ENCODE measurements at places on chromosomes 12 and 14.

GRCh38 chr12:7460375-7461259 is 16.7 kb upstream of the CD163L1 start:
- no peak for DNase-seq

DNA sequence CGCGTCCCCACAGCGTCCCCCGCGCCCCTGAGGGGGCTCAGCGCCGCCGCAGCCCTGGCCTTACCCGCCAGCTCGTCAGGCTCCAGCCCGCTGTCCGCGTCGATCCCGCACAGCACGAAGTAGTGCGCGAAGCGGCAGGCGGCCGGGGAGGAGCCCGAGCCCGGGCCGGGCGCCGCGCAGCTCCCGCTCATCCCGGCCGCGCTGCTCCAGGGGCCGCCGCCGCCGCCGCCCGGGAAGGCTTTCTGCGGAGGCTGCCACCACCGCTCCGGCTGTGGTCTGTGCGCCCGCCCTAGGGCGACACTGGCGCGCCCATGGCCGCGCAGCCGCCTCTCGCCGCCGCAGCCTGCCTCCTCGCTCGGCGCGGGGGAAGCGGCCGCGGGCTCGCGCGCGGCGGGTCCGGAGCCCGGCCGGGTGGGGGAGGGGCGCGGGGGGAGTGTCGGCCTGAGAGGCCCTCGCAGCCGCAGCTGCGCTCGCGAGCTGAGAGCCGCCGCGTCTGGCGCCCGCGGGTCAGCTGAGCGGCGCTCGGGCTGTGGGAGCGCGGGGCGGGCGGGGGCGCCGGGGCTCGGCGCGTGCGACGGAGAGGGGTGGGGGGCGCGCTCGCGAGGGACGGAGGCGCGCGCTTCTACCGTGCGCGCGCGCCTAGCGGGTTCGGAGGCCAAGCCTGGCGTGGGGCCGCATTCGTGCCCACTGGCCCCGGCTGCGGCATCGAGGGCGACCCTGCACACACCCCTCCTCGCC is at the start of gene DENND5B:
TSS of gene DENND5B (minus strand) at position 495 of the 738 bp plus-strand sequence. CDS start at position 191, 304 bp downstream.
- peak; percentile 42 for DNase-seq

GRCh38 chr14:91851563-91851962 is 15.8 kb downstream of the TC2N start:
- DNase-seq = no peak

- DNase-seq = no peak
Measured at GRCh38 chr14:39682582-39682981, 250.3 kb upstream of the FBXO33 start.

- DNase-seq = no peak
Measured at GRCh38 chr14:38070061-38070588, 137.6 kb upstream of the SSTR1 start.
